ENCODE measurements at places on chromosomes 11 and 22. TPM values are rescaled to one million over a fixed set of nuclear protein-coding genes. Genes with fewer than 3 reads are reported as not detected.

The RFPL1 gene
- not detected for total RNA-seq

GRCh38 chr11:88480223-88480622 is 142.7 kb upstream of the CTSC start:
- DNase-seq: no peak

DNA sequence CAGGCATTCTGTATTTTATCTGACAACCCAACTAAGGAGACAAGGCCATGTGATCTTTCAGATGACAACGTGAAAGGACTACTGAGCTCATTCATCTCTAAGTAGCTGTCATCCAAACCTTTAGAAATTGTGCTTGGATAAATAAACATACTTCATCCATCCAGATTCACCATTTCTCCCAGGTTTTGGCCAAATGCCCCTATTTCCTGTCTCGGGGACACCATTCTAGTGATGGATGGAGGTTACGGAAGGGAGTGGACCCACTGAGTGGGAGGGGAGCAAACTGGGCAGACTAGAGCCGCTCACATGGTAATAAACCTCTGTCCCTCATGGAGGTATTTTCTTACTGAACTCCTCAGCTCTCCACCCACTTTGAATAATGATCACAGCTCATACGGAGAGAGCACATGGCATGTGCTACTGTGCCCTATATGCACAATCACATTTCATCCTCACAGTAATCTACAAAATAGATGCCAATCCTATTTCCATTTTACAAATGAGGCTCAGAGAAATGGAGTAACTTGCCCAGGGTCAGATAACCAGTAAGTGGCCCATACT is 114.4 kb downstream of the SLC1A2 start:
- no peak for DNase-seq

DNA sequence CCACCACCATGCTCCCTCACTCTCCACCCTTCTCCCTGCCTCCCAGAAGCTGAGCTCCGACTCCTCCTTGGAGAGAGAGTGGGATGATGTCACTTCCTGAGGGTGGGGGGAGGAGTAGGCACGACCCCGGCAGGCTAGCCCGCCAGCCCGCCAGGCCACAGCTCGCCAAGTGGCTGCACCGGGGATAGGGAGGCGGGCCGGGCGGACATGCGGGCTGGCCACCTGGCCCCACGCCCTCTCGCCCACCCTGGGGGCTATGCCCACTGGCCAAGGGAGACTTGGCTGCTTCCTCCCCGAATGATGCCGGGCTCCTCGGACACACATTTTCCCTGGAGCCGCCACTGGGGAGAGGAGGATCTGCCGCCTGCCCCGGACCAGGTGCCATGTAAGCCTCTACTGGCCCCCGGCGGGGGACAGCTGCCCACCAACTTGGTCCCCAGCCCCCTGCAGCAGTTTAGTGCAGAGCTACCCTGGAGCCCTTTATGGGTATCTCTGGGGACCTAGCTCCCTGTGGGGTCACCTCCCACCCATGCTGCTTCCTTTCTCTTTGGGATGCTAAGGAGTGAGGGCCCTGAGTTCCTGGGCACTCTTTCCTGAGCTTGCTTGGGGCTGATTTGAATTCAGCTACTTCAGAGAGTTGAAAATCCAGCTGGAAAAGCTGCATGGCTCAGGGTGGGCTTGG is 33.7 kb upstream of the MYRF start:
- DNase-seq: no peak

GRCh38 chr11:101582236-101582988 is 1.4 kb downstream of the TRPC6 start:
- DNase-seq: no peak

The SERHL2 gene
- 1.1 TPM for total RNA-seq

DNA sequence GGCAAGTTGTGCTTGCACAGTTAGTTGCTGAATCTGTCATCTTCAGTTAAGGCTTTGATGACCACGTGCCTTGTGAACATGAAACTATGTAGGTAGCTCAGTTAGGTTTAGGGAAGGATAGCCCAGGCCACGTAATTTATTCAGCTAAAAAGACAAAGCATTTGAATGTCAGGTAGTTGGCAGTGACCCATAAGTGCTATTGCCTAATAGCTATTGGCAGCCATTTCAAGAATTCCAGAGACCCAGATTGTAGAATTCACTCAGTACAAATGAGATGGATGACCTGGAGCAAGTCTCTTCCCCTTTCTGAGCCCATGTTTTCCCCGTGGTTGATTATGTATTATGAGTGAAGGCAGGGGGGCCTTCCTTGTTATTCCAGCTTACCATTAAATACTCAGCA is 265.3 kb upstream of the ANO5 start:
- no peak for DNase-seq

The OR4D5 gene
- not detected for total RNA-seq

The OSBPL5 gene
- 5.9 TPM for total RNA-seq

The PAAF1 gene
- 34.9 TPM for total RNA-seq

GRCh38 chr11:109077291-109077920 is 344.6 kb upstream of the C11orf87 start:
- DNase-seq: no peak

DNA sequence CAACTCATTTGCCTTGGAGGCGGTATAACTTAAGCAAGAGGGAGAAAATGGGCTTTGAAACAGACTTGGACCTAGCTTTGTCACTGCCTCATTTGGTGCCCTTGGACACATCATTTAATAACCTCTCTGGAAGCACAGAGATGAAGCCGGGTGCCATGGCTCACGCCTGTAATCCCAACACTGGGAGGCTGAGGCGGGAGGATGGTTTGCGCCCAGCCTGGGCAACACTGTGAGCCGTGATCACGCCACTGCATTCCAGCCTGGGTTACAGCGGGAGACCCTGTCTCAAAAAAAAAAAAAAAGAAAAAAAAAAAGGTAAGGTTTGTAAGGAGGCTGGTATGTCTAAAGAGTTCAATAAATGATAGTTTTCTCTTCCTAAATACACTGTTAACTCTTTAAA is 806 bp downstream of the COA4 start:
- DNase-seq: no peak

The HPS5 gene
- total RNA-seq: 16.0 TPM

The CFAP300 gene
- total RNA-seq: not detected

The NRIP3 gene
- 2.2 TPM for total RNA-seq

DNA sequence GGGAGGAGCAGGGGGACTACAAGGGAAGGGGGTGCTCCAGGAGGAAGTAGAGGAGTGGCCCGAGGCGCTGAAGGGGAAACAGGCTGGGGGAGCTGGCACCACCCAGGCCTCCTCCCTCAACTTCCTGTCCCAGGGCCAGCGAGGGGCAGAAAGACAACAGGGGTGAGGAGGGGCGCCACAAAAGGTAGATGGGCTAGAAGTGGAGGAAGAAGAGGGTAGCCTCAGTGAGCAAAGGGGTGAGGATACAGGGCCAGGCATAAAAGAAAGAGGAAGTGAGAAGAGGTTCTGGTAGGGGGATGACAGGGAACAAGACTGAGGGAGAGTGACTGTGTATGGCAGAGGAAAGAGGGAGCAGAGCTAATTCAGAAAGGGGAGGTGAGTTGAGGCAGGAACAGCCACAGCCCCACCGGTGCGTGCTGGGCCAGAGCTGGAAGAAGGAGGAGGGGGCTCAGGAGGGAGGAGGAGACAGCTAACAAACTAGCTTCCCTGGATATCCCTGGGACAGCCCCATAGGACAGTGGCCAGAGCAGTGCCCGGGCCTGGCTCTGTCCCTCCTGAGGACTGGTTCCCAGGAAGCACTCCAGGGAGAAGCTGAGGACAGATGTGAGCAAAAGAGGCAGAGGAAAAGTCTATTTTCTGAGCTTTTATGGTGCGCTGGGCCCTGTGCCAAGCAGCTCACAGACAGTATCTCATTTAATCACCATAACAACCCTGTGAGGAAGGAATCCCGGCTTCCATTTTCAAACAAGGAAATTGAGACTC is 8.5 kb downstream of the DCHS1 start:
- peak; percentile 47 for DNase-seq

The MYO7A gene
- total RNA-seq: 0.09 TPM

GRCh38 chr11:62543680-62544444 is 2.7 kb downstream of the AHNAK start:
- DNase-seq: no peak

GRCh38 chr11:120144501-120144900 is 6.6 kb upstream of the TRIM29 start:
- no peak for DNase-seq

- no peak for DNase-seq
Observed at GRCh38 chr11:1060852-1061616, 13.6 kb upstream of the MUC2 start.

The FGF19 gene
- total RNA-seq: not detected
